ENCODE measurements at places on chromosomes 7 and 10. TPM values are rescaled to one million over a fixed set of nuclear protein-coding genes. Genes with fewer than 3 reads are reported as not detected.

ETV1 gene
- total RNA-seq: 3.8 TPM

PPP1R9A gene
- total RNA-seq: 19.9 TPM

COL17A1 gene
- total RNA-seq: 0.21 TPM

SLC18A3 gene
- total RNA-seq: not detected

C10orf53 gene
- total RNA-seq: not detected

IDE gene
- 25.7 TPM for total RNA-seq

AGBL3 gene
- total RNA-seq: 1.0 TPM

ADIRF gene
- total RNA-seq: 0.41 TPM

HYAL4 gene
- total RNA-seq: not detected

CHAT gene
- not detected for total RNA-seq

ALOX5 gene
- total RNA-seq: 18.7 TPM

RARRES2 gene
- total RNA-seq: 0.38 TPM

PDE6C gene
- not detected for total RNA-seq

CTAGE15 gene
- total RNA-seq: not detected

RNLS gene
- 25.9 TPM for total RNA-seq

CALML5 gene
- not detected for total RNA-seq

PITX3 gene
- 0.14 TPM for total RNA-seq

TCAF2 gene
- total RNA-seq: 0.17 TPM

CALML3 gene
- not detected for total RNA-seq

NACAD gene
- total RNA-seq: 4.9 TPM

PODXL gene
- 160 TPM for total RNA-seq

POLD2 gene
- total RNA-seq: 73.0 TPM

GRM3 gene
- not detected for total RNA-seq

GALNT17 gene
- total RNA-seq: 5.0 TPM

BAIAP2L1 gene
- total RNA-seq: 32.5 TPM

SLC16A12 gene
- 0.75 TPM for total RNA-seq

LEP gene
- total RNA-seq: not detected

HOXA5 gene
- 19.1 TPM for total RNA-seq

NSUN5 gene
- total RNA-seq: 63.4 TPM

CFAP46 gene
- 3.8 TPM for total RNA-seq

CCL24 gene
- total RNA-seq: not detected

PRSS37 gene
- total RNA-seq: not detected

THSD7A gene
- total RNA-seq: 26.2 TPM

ATOH7 gene
- not detected for total RNA-seq

RBAK gene
- total RNA-seq: 7.0 TPM

PRKCQ gene
- total RNA-seq: 7.7 TPM

ELFN1 gene
- 0.71 TPM for total RNA-seq

C10orf62 gene
- not detected for total RNA-seq

LRRD1 gene
- total RNA-seq: not detected

ABCB1 gene
- 5.0 TPM for total RNA-seq

CFAP70 gene
- total RNA-seq: 1.2 TPM

DLD gene
- 42.6 TPM for total RNA-seq
